Tracheal epithelial cell (primary cell): ENCODE measurements at places on chromosomes 11 and 22. TPM values are rescaled to one million over a fixed set of nuclear protein-coding genes. Genes with fewer than 3 reads are reported as not detected.

The SYCE3 gene
- not detected in 2 replicates for total RNA-seq

The LYVE1 gene
- 0.24 TPM in 1 of 2 replicates, not detected in the other for total RNA-seq

The PDE2A gene
- 3.8 and 5.3 TPM in 2 replicates for total RNA-seq

The MFRP gene
- total RNA-seq, result not detected in 2 replicates

The MS4A6E gene
- not detected in 2 replicates for total RNA-seq

The HMOX1 gene
- 1.7 and 26.7 TPM in 2 replicates for total RNA-seq

The TREH gene
- not detected in 2 replicates for total RNA-seq

The ATG2A gene
- 11.7 and 13.5 TPM in 2 replicates for total RNA-seq

The PHLDA2 gene
- total RNA-seq, result 7.7 and 14.7 TPM in 2 replicates

The GLYAT gene
- total RNA-seq, result not detected in 2 replicates

The IMMP1L gene
- total RNA-seq, result 10.4 and 15.6 TPM in 2 replicates

The MMP1 gene
- 29.4 and 97.4 TPM in 2 replicates for total RNA-seq

The CARD18 gene
- total RNA-seq, result not detected in 2 replicates

The SLC25A22 gene
- 9.2 and 11.3 TPM in 2 replicates for total RNA-seq

The MRGPRX3 gene
- total RNA-seq, result 2.4 TPM in 1 of 2 replicates, not detected in the other

The MMP10 gene
- 2.3 and 7.7 TPM in 2 replicates for total RNA-seq

The FOLH1 gene
- total RNA-seq, result 0.21 TPM in 1 of 2 replicates, not detected in the other

The ARHGEF17 gene
- total RNA-seq, result 5.8 and 7.0 TPM in 2 replicates

The OR52I2 gene
- under 0.01 TPM in 1 of 2 replicates, not detected in the other for total RNA-seq

The FLRT1 gene
- not detected in 2 replicates for total RNA-seq

The MS4A12 gene
- not detected in 2 replicates for total RNA-seq

The CAVIN3 gene
- 39.2 and 50.1 TPM in 2 replicates for total RNA-seq

The TNNI2 gene
- total RNA-seq, result not detected in 2 replicates

The NXPE1 gene
- not detected in 2 replicates for total RNA-seq

The CASP5 gene
- total RNA-seq, result 1.1 TPM in 1 of 2 replicates, not detected in the other

The HBE1 gene
- total RNA-seq, result not detected in 2 replicates

The TRPC6 gene
- total RNA-seq, result 3.0 TPM in 1 of 2 replicates, not detected in the other

The KRTAP5-10 gene
- not detected in 2 replicates for total RNA-seq

The PATZ1 gene
- total RNA-seq, result 7.2 and 8.7 TPM in 2 replicates

The NXPE4 gene
- total RNA-seq, result not detected in 2 replicates

The TMEM191B gene
- total RNA-seq, result 1.1 and 3.4 TPM in 2 replicates

The GLYATL1B gene
- total RNA-seq, result not detected in 2 replicates

The CBLIF gene
- not detected in 2 replicates for total RNA-seq

The MAPK8IP2 gene
- total RNA-seq, result 0.43 and 0.48 TPM in 2 replicates

The KRTAP5-9 gene
- total RNA-seq, result not detected in 2 replicates

The ADM gene
- 127 and 799 TPM in 2 replicates for total RNA-seq

The PRG3 gene
- not detected in 2 replicates for total RNA-seq

The MYEOV gene
- total RNA-seq, result under 0.01 and 4.8 TPM in 2 replicates
